B cell (primary cell): ENCODE measurements at places on chromosomes 16 and 17.

DNA sequence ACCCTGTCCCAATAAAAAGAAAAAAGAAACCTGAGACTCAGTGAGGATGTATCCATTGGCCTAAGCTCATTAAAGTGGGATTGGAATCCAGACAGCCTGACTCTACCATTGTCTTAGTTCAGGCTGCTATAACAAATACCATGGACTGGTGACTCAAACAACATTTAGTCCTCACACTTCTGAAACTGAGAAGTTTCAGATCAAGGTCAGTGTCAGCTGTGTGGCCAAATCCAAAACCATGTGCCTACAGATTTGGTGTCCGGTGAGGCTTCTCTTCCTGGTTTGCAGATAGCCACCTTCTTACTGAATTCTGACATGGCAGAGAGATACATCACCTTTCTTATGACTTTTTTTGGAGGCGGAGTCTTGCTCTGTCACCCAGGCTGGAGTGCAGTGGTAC, 53.3 kb upstream of the KDM8 start:
- no peak for DNase-seq

GRCh38 chr16:86668136-86668910, 90.0 kb downstream of the FOXL1 start:
- DNase-seq = no peak

DNA sequence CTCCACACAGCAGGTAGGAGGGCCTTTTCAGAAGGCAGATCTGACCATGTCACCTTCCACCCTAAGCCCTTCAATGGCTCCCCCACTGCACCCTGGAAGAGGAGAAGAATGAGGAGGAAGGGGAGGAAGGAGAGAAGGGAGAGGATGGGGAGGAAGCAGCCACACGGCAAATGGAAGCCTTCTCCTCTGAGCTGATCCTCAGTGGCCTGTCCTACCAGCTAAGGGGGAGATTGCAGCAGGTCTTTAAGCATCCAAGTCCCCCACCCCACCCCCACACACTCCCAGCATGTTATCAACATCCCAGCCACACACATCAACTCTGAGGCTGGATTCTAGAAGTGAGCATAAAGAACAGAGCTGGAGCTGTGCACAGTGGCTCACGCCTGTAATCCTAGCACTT, 46.2 kb upstream of the RBFOX3 start:
- no peak for DNase-seq

DNA sequence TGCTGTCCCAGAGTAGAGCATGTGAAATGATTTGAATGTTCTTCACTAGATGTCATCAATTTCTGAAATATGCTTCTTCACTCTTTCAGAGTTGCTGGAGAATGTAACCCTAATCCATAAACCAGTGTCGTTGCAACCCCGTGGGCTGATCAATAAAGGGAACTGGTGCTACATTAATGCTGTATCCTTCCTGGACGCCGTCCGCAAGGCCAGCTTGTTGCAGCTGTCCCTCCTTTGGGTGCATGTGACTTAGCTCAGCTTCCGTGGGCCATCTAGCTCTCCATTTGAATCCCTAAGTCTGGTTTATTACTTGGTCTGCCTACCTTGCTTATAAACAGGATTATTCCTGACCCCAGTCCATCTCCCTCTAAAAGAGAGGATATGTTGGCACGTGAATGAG, 58.8 kb downstream of the USP10 start:
- DNase-seq = no peak

DNA sequence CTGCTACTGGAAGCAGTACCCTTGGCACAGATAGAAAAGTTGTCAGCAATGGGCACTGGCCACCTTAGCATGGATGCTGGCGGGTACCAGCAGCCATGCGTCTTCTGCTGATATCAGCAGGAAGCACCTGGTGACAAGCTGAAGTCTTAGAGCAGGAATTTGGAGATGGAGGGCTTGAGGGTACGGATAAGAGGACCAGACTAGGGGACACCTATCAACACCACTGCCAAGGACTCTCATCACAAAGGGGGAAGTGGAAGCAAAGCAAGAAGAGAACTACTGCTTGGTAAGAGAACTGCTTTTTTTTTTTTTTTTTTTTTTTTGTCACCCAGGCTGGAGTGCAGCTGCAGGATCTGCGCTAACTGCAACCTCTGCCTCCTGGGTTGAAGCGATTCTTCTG, 35.4 kb upstream of the LYRM9 start:
- DNase-seq = no peak

DNA sequence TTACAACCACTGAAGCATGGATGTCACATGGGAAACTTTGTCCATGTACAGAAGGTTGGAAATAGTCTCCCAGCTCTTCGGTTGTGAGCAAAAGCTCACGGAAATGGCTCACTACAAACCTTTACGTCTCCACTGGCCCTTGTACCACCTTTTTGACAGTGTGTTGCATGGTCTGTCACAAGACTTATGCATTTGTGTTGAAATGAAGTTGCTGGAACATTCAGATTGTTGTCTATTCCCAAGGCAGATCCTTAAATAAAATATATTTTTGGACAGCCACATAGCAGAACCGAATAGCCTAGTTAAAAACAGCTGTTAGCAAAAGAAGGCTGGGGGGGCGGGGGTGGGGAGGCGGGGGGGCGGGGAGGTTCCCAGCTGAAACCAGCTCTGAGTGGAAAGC, 39.2 kb downstream of the KNOP1 start:
- DNase-seq = no peak

DNA sequence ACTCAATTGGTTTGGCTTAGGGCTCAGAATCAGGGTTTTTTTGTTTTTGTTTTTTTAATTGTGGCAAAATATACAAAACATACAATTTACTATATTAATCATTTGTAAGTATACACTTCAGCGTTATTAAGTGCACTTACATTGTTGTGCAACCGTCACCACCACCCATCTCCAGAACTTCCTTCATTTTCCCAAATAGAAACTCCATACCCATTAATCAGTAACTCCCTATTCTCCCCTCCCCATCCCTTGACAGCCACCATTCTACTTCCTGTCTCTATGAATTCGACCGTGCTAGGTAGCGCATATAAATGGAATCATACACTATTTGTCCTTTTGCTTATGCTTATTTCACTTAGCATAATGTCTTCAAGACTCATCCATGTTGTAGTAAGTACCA, 45.2 kb upstream of the DHX40 start:
- no peak for DNase-seq

DNA sequence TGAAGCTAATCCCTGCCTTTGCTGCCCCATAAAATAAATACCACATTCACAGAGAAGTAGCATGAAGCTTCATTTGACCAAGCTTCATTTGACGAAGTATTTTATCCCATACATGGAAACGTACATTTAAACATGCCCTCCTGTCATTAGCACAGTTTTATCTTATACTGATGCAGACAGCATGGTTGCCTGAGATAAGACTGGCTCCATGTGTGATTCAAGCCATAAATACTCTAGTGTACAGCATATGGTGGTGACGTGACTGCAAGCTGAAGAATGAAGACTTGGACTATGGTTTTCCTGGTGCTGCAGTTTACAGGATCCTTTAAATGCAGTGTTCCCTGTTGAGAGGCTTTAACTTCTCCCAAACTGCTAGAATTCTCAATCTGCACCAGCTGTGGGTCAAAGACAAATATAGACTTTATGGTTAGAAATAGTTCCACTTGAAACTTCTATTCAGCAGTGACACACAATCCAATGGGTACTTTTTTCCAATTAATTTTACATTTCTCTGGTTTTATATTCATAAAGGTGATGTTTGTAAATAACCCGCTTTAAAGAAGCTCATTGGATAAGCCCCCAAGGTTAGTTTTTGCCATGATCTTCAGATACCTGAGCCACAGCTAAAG, 64.9 kb downstream of the CYB561 start:
- DNase-seq = no peak
